K562 (cell line): ENCODE measurements at places on chromosomes 2 and 18.

GRCh38 chr2:60552078-60552850 lies 1.2 kb downstream of the BCL11A start:
- DNase-seq = no peak

GRCh38 chr2:181231886-181232621 lies 225.1 kb upstream of the ITGA4 start:
- DNase-seq = no peak

GRCh38 chr18:79485788-79486355 lies 90.1 kb downstream of the NFATC1 start:
- no peak for DNase-seq

GRCh38 chr2:56531668-56532420 lies 348.1 kb downstream of the CCDC85A start:
- DNase-seq = no peak

- DNase-seq = no peak
These were observed 17.4 kb downstream of the KCNIP3 start for GRCh38 chr2:95314598-95314963.

- DNase-seq = no peak
These were observed 15.9 kb upstream of the IL1R1 start for GRCh38 chr2:102126660-102127059.

DNA sequence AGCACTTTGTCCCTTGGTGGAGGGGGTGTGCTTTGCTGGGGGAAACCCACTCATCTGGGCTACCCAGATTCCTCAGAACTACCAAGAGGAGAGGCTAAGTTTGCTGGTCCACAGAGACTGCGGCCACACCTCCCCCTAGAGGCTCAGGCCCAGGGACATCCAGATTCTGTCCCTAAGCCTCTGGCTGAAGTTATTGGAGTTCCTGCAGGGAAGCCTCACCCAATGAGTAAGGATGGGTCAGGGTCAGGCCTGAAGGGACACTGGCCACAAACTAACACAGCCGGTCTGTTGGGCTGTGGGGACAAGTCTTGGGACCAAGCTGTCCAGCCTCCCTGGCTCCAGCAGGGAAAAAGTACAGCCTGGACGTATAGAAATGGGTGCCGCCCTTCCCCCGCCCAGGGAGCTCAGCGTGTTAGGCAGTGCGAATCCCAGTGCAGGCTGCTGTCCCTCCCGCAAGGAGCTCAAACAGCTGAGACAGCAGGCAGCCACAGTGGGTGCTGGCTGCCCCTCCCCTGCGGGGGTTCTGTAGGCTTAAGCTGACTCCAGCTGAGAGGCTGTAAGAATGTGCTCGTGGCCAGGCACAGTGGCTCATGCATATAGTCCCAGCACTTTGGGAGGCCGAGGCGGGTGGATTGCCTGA lies 86.9 kb upstream of the ARL5A start:
- no peak for DNase-seq

GRCh38 chr2:238939074-238939473 lies 91.2 kb downstream of the TWIST2 start:
- DNase-seq = no peak
